Omental fat pad (tissue), 4 donors: ENCODE measurements at places on chromosomes 7 and 10. TPM values are rescaled to one million over a fixed set of nuclear protein-coding genes. Genes with fewer than 3 reads are reported as not detected.

SPDYE2 gene
- total RNA-seq, result not detected

PTPRN2 gene
- total RNA-seq, result 2.8 TPM

ZNF394 gene
- total RNA-seq, result 46.7 TPM

EGR2 gene
- 5.0 TPM for total RNA-seq

SLC18A3 gene
- total RNA-seq, result not detected

FAM171A1 gene
- 7.0 TPM for total RNA-seq

TMEM139 gene
- 3.8 TPM for total RNA-seq

MYL10 gene
- total RNA-seq, result not detected

GRCh38 chr7:117219485-117219884 lies 103.4 kb downstream of the WNT2 start:
- DNase-seq, result no peak

DNA sequence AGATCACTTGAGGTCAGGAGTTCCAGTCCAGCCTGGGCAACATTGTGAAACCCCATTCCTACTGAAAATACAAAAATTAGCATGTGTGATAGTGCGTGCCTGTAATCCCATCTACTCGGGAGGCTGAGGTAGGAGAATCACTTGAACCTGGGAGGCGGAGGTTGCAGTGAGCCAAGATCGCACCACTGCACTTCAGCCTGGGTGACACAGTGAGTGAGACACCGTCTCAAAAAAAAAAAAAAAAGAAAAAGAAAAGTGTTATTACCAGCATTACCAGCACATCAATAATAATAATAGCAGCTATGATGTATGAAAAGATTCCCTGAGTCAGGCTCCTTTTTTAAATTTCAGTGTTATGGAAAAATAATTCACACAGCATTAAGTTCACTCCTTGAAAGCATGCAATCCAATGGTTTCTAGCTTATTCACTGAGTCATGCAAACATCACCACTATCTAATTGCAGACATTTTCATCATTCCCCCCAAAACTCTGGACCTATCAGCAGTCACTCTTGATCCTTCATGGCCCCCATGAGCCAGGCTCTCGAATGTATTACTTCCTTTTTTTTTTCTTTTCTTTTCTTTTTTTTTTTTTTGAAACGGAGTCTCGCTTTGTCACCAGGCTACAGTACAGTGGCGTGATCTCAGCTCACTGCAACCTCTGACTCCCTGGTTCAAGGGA lies 228.4 kb downstream of the FANK1 start:
- no peak for DNase-seq

- no peak for DNase-seq
These were observed 400.5 kb downstream of the KCNMA1 start for GRCh38 chr10:77237120-77237519.

GRCh38 chr10:42934842-42935241 lies 142.0 kb upstream of the RET start:
- no peak for DNase-seq

DNA sequence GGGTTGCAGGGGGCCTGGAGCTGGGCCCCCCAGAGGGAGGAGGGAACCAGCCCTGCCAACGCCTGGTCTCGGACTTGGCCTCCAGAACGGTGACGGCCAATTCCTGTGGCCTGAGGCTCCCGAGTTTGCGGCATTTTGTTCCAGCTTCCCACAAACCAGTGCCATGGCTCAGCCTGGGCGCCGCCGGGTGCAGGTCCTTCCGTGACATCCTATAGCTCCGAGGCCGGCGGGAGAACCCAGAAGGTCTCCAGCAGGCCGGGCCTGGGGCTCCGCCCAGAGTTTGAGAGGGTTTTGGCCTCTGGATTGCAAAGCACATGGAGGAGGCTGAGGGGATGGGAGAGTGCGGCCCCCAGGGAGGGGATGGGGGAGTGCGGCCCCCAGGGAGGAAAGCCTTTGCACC lies 92.6 kb downstream of the UNCX start:
- no peak for DNase-seq

- no peak for DNase-seq
These were observed 203.3 kb downstream of the PPP1R9A start for GRCh38 chr7:95110707-95111106.

DNA sequence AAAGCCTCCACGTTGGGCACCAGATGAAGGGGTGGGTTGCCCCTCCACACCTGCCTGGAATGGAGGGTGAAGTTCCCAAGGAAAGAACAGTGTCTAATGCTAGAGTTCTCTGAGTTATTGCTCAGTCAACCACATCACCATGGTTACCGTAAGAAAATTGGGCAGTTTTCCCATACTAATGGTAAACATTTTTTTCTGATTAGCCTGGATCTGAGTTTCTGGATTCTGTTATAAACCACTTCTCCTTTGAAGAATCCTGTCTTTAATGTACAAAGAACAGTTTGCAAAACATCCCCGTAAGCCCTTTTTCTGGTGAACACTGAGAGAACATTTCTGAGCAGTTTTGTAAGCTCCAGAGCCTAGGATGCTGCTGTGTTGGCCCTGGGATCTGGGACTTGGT lies 45.5 kb downstream of the ABCC2 start:
- no peak for DNase-seq

GRCh38 chr7:143145-143751 lies 49.1 kb upstream of the FAM20C start:
- DNase-seq, result no peak

DNA sequence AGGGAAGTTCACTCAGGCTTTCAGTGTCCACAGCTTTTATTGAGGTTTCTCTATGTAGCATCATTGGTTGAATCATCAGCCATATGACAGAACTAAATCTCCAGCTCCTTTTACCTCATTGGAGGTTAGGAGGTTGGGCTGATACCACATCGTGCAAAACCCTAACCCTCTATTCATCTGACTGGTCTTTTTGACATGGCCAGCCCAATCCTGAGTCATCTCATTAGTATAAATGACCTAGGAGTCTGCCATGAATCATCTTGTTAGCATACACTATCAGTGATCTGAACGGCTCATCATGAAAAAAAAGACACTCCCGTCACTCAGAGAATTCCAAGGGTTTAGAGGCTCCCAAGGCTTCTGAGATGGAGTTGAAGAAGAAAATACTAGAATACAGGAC lies 669.8 kb upstream of the POT1 start:
- DNase-seq, result no peak

DNA sequence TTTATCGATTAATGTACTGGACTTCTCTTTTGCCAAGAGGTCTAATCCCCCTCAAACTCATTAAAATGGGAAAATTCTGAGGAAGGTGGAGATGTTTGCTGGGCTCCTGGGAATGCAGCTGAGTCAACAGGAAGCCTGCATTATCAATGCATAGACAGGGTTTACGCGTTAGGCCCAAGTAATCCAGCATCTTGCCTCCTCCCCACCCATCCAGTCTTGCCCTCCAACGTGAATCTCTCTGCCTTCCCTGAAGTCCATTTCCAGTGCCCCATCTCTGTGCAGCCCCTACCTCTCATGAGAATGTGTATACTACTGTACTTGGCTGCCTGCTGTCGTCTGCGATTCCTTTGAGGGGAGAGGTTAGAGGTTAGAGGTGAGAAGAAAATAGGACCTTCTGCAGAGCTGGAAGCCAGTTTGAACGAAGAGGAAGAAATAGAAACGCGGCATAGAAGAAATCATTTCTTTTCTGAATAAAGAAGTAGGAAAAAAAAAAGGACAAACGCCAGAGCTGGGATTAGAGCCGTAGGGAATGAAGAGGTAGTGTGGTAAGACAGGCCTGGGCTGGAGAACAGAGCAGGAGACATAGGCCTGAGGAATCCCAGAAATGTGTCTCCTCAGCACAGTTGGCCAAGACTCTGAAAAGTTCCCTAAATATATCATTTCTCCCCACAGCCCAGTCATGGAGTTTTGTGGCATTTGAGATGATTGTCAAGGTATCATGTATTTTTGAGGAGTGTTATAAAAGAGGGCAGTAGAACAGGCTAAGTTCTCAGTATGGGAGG lies 75.6 kb downstream of the MYOF start:
- no peak for DNase-seq

DNA sequence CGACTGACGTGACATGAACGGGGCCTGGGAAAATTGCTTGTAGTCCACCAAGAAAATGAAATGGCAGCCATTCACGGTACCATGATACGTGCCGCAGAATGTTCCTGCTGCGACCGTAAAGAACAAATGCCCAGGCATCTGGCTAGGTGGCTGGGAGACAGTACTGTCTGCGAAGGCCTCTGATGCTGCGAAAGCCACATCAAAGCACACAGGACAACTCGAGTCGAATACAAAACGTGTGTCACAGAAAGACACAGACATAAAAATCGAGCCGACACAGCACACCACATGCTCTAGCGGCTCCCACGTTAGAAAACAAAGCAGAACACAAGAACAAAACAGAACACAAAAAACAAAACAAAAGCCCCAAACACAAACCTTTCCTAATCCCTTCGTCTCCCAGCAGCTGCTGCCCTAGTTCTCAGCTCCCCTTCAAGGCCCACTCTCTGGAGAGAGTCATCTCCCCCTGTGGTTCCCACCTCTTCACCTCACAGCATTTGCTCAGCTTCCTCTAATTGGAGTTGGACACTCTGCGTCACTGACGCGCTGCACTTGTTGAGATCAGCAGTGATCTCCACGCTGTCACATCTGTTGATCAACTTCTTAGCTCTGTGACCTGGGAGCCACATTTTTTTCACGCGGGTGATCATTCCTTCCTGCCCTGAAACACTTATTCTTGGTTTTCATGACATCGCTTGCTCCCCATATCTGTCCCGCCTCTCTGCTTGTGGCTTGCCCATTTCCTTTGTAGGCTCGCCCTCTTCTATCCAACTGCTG lies 112.2 kb downstream of the CLEC2L start:
- no peak for DNase-seq

- DNase-seq, result no peak
These were observed 49.4 kb downstream of the FAM171A1 start for GRCh38 chr10:15321431-15322341.

DNA sequence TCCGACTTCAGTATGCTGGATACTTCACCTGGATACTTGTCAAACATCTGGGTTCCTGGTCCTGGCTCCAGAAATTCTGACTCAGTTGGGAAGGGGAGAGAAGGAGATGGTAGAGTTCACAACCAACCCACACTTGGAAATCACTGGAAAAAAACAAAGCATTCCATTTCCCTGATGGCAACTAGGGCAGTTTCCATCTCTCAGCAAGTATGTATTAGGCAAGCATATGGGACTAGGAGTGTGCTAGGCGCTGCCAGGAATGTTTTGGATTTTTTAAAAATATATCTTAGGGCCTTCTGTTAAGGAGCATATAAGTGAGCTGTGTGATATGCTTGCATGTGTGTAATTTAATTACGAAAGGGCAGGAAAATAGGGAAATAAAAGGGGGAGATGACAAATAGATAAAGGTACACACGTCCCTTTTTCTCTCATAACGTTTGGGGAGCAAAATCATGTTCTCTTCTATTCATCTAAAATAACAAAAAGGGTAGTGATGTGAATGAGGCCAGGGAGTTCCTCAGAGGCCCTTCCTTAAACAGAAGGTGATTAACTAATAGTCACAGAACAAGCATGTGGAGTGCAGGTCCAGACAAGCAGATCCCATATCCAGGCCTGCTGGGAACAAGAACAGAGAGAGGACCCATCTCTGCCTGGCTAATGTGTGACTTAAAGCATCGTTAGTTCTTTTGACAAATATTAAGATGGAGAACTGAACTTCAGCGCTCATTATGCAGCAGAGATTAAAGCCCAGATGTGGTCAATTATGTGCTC lies 64.5 kb upstream of the NFE2L3 start:
- DNase-seq, result no peak

DNA sequence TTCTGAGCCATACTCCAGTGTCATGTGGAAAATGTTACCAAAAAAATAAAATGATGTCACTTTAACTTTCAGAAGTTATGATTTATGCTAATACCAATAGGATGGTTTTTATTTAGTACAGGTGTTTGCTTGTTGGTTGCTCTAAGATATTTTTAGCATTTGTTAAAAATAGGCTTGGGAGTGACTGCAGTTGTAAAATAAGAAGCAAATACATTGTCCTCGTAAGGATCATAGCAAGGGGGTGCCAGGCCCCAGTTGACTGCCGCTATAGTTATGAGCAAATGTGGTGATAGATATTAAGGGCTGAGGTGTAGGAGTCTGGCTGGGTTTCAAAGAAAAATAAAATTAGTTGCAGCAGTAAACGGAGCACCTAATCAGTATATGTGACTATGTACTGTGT lies 354.4 kb upstream of the BMPER start:
- no peak for DNase-seq

DNA sequence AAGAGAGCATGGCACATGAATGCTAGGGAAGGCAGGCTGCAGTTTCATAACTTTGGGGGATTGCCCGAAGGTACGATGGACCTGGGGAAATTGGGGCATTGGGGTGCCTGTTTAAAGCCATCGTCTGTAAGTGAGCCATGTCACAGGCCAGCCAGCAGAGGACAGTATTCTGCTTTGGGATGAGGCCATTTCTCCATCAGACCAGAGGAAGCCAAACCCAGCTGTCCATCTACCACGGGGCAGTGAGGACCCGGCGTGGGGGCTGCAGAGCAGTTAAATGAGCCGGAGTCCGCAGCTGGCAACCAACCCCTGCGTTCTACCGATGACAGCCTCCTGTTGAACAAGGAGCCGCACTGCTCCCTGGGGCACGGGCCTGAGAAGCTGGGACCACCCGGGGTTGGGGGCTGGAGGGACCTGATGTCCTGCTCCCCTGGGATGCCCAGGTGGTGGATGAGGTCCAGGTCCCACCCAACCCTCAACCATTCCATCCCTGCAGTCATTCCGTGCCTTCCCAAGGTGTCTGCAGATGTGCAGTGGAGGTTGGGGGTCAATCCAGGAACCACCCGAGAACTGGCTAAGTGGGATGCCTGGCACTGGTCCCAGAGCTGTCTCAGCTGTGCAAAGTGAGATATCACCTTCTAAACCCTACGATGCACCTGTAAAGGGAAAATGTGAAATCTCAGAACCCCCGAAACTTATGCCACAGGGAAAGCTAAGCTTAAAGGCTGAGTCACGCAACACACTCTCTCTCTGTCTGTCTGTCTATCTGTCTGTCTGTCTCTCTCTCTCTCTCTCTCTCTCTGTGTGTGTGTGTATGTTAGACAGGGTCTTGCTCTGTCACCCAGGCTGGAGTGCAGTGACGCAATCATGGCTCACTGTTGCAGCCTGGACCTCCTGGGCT lies 12.1 kb upstream of the RHBDD2 start:
- DNase-seq, result no peak

- no peak for DNase-seq
These were observed 3.7 kb upstream of the CAV1 start for GRCh38 chr7:116521046-116521664.

DNA sequence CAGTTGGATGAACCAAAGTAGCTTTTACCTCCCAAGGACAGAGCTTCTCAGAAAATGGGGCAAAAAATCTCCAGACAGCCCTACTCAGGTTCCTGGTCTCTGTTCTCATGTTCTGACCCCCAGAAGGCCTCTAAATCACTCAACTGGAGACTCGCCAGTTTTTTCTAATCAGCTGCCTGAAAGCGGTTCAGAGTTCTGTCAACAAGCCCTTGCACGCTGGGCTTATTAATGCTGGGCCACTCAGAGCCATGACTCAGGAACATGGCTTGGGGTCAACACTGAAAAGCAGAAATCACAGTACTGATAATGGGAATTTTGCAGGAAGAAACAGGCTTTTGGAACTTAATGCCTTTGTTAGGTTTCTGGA lies 15.3 kb downstream of the ECHDC3 start:
- DNase-seq, result no peak

DNA sequence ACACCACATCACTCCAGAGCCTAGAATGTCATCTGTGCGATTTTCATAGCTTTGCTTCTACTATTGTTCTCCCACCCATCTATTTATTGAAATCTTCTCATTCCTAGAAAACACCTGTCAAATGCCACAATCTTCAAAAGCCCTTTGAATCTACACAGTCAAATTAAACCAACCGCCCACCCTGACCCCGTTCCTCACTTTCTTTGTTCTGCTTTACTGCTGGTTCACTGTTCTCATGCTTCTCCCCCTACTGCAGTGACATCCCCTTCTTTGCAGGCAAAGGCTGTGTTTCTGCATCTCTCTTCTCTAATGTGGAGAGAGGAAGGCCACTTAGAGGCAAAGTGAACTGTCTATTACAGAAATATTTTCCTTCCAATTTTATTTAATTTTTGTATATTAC lies 152.4 kb upstream of the NEBL start:
- DNase-seq, result no peak
